Hematopoietic multipotent progenitor cell treated with erythropoietin and hydrocortisone succinate and interleukin-3 and kit ligand, for 4 days (in vitro differentiated cells): ENCODE measurements at places on chromosomes 2 and 18.

DNA sequence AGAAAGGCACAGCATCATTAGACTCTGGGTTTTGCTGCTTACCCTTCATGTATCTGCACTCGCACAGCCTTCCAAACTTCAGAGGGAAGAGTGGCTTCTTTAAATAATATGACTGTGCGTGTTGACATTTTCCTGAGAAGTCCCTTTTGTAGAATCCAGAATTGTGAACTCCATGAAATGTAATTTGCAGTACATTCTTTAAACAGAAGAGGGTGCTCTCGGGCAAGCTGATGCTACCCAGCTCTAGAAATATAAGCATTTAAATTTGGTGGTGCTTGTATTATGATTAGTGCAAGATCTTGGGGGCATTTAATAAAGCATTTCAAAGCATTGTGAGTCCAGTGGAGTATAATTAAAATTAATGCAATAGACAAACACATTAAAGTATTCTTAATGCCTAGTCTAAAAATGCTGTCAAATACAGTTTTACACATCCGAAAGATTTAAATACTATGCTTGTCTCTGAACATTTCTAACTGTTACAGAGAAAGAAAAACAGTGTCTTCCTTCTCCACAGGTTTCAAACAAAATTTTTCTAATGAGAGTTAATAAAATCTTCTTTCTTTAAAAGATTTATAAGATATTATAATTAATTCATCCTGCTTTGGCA is 17.3 kb upstream of the GTF2A1L start:
- DNase-seq = peak; percentile 75

- DNase-seq = no peak
Observed at GRCh38 chr2:38098421-38099098, 22.6 kb upstream of the CYP1B1 start.

GRCh38 chr2:110679337-110679707 is 1.5 kb upstream of the BUB1 start:
- DNase-seq = peak; percentile 92

GRCh38 chr18:3620146-3621119 is 170.5 kb downstream of the TGIF1 start:
- no peak for DNase-seq

DNA sequence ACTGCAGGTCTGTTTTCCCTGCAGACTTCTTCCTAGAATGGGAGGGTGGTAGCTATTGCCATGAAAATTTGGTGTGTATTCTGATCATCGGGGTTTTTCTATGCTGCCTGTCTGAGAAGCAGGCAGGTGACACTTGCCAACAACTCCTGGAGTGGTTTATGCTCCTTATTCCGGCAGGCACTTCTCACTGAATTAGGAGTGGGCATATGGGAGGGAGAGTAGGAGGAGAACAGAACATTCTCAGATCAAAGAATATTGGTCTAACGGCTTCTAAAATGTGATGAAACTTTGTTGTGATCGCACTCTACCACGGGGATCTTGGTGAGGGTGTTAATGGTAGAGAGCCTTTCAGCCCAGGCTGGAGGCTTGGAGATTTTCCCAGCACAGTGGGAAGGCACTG is 480.8 kb downstream of the PLCL1 start:
- DNase-seq = no peak

- no peak for DNase-seq
Observed at GRCh38 chr18:39591649-39592048, 2026.1 kb upstream of the CELF4 start.

- DNase-seq = peak; percentile 61
Observed at GRCh38 chr2:17270894-17271293, 247.3 kb downstream of the RAD51AP2 start.

DNA sequence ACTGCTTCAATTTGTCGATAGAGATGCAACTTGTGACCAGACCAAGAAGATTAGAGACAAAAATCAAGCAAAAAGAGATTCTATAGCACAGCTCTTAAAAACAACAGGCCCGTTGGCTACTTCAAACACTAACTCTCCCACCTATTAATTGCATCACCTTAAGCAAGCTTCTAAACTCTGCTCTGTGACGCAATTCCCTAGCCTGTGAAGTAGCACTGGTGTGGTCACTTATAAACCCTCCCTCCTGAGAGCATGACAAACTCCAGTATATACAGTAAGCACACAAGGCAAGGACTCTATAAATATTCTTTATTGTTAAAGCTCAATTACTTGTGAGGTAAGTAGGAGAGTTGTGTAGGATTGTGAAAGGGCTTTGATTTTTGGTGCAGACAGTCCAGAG is 72.3 kb downstream of the CMPK2 start:
- DNase-seq = peak; percentile 63

DNA sequence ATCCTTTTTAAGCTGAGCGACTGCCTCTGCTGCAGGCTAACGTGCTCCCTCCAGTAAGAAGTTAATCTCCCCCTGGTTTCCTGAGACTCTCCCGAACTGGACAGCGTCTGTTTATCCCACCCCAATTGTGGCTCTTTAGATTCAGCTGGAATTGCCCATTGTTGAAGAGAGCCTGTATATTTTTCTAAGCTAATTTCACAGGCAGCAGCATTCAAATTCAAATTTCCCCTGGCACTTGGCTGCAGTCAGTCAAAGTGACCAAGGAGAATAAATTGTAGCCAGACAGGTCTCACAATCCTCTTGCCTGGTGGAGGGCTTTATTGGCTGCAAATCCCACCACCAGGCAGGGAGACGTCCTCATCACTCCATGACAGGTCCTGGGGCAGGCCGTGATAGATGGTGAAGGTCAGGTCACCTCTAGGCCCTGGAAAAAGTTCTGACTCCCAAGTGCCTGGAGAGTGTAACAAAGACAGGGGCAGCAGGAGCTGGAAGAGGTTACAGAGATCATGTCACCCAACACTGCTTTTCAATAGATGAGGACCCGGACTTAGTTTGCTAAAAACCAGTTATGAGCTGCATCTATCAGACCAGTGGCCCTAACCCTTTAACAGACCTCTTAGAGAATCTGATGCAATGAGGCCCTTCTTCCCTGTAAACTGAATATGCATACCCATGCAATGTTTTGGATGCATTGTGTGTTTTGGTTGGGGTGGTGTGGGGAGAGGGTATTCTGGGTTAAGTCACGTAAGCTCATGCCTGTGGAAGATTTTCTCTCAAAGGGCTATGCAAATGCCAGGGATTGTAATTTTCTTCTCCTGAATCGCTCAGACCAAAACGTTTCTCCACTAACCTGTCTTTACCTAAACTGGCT is 32.3 kb upstream of the C18orf32 start:
- no peak for DNase-seq
